Choroid plexus epithelial cell (primary cell): ENCODE measurements at places on chromosomes 11 and 22.
A peak's percentile ranks its signal among the peaks of the same experiment; 100 is the strongest.

GRCh38 chr11:98862169-98862568 is 158.6 kb upstream of the CNTN5 start:
- DNase-seq, result no peak

DNA sequence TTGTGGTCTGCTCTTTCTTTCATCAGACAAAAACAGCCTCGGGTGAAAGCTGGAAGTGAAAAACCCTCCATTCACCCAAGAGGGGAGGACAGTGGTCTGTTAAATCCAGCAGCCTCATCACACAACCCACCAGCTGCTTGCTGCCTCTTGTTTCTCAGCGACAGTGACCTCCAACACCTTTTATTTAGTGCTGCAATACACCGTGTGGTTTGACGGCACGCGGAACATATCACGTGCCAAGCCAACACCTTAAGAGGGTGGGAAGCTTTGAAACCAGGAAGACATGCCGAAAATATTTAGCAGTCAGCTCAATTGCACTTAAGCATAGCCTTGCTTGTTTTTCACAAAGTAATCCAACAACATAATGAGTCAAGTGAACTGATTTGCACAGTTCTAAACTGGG is 39.8 kb upstream of the POGLUT3 start:
- no peak for DNase-seq

DNA sequence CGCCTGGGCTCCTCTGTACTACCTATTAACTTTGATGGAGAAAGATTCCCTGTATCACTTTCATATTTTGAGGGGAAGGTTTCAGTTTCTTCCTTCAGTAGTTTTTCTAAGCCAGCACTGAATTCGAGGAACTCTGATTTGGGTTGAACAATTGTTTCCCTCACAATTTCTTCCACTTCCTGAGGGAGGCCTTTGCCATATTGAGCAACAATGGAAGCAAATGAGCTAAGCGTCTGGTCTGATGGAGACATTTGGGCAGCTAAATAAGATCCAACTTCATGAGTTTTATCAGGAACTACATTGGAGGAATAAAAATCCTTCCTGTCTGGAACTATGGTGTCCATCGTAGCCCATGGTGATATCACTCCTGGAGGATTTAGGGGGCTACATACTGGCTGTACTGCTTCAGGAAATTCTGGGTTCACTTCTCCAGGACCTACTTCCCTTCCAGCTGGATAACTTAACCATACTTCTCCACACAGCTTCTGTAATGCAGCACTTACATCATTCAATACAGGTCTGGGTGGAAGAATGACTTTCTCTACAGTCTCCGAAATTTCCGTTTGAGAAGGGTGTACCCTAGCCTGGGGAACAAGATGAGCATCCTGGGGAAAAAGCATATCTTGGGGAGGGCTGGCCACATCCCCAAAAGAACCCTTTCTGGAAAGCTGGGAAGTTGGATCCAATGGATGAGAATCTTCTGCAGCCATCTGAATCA is 38.9 kb upstream of the CCDC89 start:
- no peak for DNase-seq

DNA sequence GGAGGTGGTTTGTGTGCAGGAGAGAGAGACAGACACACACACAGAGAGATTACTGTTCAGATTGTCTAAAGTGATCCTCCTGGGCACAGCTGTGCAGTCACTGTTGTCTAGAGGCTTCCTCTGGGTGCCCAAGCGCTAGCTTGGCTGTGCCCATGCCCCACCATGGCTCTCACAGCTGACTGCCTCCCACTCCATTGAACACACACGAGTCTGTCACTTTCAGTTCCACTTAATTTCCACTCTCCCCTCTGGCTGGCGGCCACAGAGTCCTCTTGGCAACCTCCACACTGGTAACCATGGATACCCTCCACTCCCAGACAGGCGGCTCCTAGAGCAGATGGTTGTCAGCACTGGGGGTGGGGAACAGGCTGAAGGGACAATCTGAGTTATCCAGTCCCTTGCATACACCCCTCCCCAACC is 29.1 kb downstream of the MAP6 start:
- DNase-seq, result peak; percentile 77

GRCh38 chr22:28245579-28246224 is 326.6 kb upstream of the PITPNB start:
- DNase-seq, result no peak

- DNase-seq, result no peak
Observed at GRCh38 chr11:64876229-64876750, 2.1 kb downstream of the EHD1 start.

DNA sequence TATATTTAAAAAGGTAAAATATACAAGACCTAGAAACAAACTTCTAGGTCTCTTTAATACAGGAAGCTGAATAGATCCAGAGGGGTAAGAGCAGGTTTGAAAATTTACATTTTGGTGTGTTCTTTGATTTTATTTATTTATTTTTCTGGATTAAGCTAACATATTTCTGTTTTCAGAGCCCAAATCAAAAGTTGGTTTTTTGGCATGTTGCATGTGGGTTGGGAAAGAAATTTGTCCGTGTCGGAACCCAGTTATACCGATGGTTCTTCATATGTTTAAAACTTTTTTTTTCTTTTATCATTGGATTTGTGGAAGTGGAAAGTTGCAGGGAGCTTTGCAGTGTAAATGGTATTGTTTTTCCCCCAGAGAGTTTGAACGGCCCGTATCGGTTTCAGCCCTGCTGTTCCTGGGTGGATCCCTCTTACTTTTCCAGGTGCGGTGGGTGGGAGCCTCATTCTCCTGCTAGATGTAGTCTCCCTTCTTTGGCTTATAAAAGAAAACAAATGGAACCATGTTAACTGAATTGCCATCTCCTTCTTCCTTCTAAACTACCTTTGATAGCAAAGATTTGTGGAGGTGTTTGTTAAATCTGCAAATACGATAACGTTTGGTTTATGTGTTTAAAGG is 746 bp downstream of the CTNND1 start:
- no peak for DNase-seq

GRCh38 chr11:66277471-66278362 is at the start of gene CNIH2:
Gene CNIH2, plus strand, starts transcription at chr11:66278175. Its CDS starts 282 bp downstream, at chr11:66278457.
- no peak for DNase-seq

GRCh38 chr11:119367661-119368120 is 13.8 kb downstream of the USP2 start:
- no peak for DNase-seq

DNA sequence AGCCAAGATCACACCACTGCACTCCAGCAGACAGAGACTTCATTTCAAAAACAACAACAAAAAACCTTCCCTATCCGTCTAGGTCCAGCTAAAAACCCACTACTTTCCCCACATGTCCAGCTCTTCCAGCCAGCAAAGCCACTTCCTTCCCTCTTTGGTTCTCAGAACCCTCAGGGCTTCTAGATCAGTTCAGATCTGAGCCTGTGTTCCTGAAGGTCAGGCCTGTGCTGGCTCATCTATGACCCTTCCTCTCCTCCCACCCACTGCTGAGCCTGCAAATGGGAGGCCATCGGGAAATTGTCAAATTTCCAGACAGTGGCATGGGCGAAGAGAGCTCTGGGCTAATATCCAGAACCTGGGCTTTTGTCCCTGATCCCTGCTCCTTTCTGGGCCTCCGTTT is 37.8 kb downstream of the SLCO2B1 start:
- no peak for DNase-seq

DNA sequence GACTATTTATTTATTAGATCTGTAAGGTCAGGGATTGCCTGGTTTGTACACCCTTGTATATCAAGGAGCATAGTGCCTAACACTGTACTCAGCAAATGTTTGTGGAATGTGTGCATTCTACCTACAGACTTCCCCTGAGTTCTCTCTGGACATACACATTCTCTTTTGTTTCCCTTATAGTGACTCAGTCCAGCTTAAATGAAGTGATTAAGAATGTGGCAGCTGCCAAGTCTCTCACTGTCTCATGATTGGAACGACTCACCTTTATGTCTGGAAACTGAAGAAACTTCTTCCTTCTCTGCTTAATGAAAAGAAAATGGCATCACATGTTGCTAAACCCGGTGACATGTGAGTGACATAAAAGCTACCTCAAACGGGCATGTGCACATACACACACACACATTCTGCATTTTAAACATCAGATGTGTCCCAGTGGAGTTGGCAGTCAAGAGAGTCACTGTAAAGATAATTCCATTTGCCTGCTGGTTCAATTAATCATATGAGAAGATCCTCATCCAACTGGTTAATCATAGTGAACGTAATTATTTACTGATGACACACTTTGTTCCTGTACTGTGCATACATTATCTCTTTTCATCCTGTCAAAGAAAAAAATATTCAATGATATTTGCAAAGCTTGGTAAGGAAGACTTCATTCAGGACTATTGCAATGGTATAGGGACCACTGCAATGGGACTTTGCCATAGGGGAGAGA is 42.8 kb downstream of the GLYAT start:
- DNase-seq, result no peak

DNA sequence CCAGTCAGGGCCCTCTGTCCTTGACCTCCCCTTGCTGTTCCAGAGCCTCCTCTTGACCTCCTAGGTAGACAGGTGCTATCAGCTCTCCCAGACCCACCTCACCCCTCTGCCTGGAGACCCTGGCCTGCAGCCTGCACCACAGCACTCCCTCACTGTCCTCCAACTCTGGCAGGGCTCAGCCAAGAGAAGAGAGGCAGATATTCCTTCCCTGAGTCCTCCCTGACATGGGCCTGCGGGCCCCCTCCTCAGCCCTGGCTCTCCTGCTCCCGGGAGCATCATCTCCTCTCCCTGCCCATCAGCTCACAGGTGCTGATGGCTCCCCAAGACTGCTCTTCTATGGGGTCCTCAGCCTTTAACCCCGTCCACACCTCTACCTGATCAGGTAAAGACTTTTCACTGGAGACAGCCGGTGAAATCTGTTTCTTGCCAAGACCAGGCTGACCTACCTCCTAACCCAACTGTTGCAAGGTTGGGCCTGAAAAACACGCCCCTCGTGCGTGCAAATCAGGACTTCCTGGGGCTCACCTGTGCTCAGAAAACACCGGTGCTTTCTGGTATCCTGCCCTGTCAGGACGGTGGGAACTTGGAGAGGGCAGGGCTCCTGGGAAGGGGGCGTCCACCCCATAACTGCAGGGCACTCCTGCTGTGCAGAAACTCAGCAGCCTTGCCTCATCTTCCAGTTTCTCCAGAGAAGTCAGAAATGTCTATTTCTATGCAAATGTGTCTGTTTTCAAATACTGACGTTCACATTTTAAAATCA is 160.7 kb downstream of the SHANK2 start:
- no peak for DNase-seq

- no peak for DNase-seq
Observed at GRCh38 chr11:44570411-44571155, 5.1 kb downstream of the CD82 start.

DNA sequence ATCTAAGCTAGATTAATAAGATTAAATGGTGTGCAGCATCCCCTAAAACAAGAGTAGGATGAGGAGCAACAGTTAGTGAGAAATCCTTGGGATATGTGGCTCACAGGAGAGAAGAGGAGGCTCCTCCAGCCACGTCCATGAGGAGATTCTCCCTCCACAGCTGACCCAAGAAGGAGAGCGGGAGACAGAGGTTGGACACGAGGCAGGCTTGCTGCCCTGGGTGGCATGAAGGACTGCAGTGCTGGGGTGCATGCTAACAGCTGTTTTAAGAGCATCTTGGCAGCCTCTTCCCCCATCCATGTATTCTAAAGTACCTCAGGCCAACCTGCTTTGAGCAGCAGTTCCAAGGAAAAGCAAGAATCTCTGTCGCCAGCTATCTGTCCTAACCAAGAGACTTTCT is 284.4 kb upstream of the B3GAT1 start:
- no peak for DNase-seq

GRCh38 chr11:127259102-127259501 is 258.5 kb upstream of the KIRREL3 start:
- no peak for DNase-seq

DNA sequence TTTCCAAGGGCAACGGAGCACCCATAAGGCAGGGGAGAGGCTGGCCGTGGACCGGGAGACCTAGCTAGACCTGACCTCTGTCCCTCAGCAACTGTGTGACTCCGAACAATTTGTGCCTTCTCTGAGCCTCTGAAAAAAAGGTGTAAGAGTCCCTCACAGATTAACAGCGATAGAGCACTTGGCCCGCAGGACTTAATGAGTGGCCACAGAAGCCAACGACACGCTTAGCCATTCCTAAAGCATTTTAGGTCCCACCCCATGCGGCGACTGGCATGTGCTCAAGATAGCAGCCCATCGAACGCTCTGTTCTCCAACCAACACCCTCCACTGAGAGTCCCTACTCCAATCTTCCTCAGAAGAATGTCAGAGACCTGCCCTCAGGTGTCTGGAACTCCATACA is 1.5 kb downstream of the SULT4A1 start:
- DNase-seq, result no peak

- no peak for DNase-seq
Observed at GRCh38 chr11:107996006-107996776, 12.5 kb upstream of the CUL5 start.

GRCh38 chr11:62823677-62824076 is 8.2 kb downstream of the STX5 start:
- DNase-seq, result no peak

GRCh38 chr11:43927925-43928707 is 14.3 kb upstream of the C11orf96 start:
- DNase-seq, result no peak

DNA sequence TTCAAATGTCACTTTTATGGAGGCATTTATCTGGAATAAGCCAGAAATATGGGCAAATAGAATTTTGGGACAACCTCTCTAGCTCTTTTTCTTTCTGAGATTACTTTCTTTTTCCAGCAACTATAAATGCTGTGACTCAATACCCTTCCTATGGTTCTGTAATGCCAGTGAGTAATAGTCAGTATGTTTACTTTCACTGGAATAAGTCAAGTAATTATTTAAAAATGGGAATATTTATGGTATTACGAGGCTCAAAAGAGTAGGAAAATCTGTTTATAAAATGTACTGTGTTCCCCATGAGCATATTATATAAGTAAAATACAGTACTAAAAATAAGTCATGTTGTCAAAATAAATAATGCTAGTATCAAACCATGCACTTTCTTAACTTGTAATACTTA is 750.5 kb downstream of the LUZP2 start:
- peak; percentile 10 for DNase-seq

DNA sequence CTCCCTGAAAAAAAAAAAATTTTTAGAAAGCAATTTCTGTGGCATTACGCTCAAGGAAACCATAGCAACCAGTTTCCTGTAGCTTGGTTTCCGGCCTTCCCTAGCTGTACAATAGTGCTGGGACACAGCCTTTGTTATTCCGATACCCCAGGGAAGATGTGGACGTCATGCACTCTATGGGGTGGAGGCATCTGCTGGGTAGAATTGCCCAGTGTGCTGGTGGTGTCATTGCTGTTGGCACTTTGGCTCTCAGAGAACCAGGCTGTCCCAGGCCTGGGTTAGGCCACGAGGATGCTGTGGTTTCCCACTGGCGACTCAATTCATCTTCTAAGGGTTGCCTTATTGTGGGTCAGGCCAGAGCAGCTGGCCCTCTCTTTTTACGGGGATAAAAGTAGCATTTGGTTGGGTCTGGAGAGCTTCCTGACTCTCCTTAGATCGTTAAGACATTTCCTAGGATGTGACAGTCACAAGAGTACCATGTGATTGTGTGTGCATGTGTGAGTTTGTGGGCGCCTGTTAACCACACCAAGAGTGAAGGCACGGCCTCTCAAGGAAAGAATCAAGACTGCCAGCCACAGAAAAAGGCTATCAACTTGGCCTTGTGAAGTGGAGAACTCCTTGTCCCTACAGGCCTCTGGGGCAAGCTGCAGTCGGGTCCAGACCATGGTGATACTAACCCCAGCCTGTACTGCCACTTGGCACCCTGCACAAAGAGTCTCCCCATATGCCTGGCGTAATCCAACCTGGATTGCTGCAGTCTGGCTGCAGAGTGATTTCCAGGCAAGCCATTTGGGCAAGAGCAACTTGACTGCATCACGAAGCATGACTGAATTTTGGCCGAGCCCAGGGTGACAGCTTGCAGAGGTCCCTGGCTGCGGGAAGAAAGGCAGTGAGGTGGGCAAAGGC is 35.9 kb upstream of the NAV2 start:
- DNase-seq, result no peak

GRCh38 chr11:133619397-133619796 is 87.1 kb upstream of the OPCML start:
- DNase-seq, result no peak
